ENCODE measurements at places on chromosomes 7 and 10.

- no peak for DNase-seq
These were observed 99.4 kb downstream of the BTRC start for GRCh38 chr10:101453318-101453717.

GRCh38 chr7:29247963-29248236, 53.3 kb downstream of the CHN2 start:
- no peak for DNase-seq

- no peak for DNase-seq
These were observed 77.6 kb downstream of the RALA start for GRCh38 chr7:39700932-39701331.

GRCh38 chr10:91907914-91908336, 1.4 kb downstream of the FGFBP3 start:
- DNase-seq, result no peak
